Left cardiac atrium (tissue), 4 donors: ENCODE measurements at places on chromosomes 2 and 18. TPM values are rescaled to one million over a fixed set of nuclear protein-coding genes. Genes with fewer than 3 reads are reported as not detected.

The PRKAG3 gene
- 0.10 TPM for total RNA-seq

- no peak for DNase-seq
Measured at GRCh38 chr2:175147186-175147585, 20.8 kb downstream of the ATF2 start.

The RAB6C gene
- 0.18 TPM for total RNA-seq

GRCh38 chr2:221915926-221916325 lies 343.8 kb upstream of the EPHA4 start:
- DNase-seq: no peak

GRCh38 chr2:134777593-134777992 lies 58.8 kb upstream of the TMEM163 start:
- DNase-seq: no peak

GRCh38 chr2:157677941-157678340 lies 49.3 kb upstream of the ACVR1C start:
- no peak for DNase-seq
